Stimulated activated CD4-positive, alpha-beta T cell treated with anti-CD3 and anti-CD28 coated beads, Interleukin-1b, Interleukin-23, amount 100 ng/mL, for 1 hour (primary cell): ENCODE measurements at places on chromosomes 3 and 15.
A peak's percentile ranks its signal among the peaks of the same experiment; 100 is the strongest.

- no peak for DNase-seq
Observed at GRCh38 chr3:1252061-1252430, 159.2 kb downstream of the CNTN6 start.

GRCh38 chr3:178761024-178761423 lies 224.8 kb downstream of the KCNMB2 start:
- DNase-seq = no peak

GRCh38 chr3:133863911-133864310 lies 31.8 kb downstream of the RAB6B start:
- no peak for DNase-seq

DNA sequence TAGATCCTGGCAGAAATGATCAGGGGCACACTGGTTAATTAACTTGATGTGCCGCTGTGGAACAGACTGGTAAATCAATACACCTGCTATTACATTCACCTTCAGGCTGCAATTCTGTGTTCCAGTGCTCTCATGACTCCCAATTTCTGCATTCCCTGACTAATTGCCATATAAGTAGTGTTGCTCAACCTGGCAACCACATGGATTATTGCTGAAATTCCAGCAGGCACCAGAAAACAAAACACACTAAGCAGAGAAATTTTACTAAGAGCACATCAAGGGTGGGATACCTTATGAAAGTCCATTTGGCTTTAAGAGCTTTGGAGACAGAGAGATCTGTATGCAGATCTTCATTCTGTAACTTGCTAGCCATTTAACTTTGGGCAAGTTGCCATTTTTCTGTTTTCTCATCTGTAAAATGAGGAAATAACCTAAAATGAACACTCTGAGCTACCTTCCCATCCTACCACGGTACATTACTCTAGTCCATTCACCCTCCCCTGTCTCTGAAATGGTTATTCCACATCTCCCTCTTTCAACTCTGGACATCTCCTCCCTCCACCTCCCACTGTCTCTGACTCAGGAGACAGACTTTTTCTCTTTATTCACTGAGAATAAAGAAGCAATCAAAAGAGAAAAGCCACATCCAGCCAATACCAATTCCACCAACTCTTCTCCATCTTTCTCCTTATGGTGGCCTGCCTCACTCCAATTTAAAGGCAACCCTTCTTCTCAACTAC lies 54.6 kb downstream of the STAC start:
- no peak for DNase-seq

DNA sequence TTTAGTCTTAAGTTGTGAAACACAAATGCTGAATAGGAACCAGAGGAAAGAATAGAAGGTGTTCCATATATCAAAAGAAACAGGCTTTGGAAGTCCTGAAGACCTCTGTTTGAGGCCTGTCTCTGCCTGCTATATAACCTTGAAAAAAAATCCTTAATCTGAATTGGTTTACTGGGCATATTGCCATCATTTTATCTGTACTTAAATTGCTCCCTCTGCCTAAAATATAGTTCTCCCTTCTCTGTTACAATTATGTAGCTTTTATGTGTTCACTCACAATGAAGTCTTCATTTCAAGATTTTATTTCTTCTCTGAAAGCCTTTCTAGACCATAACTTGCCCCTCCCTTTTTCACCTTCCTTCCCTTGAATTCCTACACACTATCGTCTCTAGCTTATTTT lies 21.2 kb downstream of the ARL13B start:
- DNase-seq = no peak

DNA sequence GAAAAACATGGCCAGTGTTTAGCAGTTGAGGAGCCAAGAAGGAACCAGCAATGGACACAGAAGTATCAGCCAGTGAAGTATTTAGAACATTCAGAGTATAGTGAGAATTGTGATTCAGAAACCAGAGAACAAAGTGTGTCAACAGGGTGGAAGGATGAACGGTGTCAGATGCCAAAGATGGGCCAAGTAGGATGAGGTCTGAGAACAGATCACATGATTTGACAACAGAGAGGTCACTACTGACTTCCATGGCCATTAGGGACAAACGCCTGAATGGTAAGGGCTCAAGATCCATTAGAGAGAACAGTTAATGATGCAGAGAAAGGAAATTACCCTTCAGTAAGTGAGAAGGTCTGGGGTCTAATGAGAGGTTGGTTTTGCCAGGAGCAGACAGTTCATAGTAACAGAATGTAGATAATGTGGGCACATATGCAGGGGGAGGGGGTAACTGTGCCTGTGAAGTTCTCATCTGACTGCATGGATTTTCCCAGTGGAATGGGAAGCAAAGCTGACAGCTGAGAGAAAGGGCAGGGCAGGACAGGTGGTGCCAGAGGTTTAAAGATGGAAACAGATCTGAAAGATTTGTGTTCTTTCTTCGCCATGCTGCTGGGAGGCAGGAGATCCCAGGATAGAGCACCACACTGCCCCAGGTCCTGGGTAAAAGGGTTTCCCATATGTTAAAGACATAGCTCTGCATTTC lies 4.8 kb upstream of the ACAD9 start:
- no peak for DNase-seq

DNA sequence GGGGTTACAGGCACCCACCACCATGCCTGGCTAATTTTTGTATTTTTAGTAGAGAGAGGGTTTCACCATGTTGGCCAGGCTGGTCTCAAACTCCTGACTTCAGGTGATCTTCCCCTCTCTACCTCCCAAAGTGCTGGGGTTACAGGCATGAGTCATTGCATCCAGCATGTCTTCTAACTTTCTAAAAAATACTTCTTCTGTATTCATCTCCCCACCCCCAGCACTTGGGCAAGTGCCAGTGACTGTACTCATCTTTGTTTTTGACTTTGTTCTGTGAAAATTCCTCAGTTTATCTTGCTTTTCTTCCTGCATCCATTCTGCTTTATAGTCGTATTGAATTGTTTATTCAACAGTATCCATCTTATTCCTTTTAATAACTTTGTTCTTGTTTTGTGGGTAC lies 47.6 kb downstream of the ARIH1 start:
- no peak for DNase-seq

GRCh38 chr3:20041197-20041780 lies 1.0 kb downstream of the KAT2B start:
- DNase-seq = peak; percentile 26

- DNase-seq = no peak
Observed at GRCh38 chr3:102712896-102713295, 278.1 kb downstream of the ZPLD1 start.

DNA sequence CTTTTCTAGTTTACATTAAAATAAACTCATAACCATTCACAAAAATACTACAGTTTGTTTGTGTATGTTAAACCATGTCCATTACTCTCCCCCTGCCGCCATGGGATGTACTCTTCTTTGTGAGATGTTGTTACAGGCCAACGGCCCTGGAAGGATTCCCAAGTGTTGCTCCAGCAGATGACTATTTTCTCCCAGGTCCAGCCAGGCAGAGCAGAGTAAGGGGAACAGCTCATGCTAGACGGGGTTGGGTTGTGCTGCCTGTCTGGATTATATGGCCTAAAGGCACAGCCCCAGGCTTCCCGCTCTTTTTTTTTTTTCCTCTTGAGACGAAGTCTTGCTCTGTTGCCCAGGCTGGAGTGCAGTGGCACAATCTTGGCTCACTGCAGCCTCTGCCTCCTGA lies 24.5 kb upstream of the SLCO2A1 start:
- DNase-seq = no peak

- DNase-seq = no peak
Observed at GRCh38 chr3:48219543-48219942, 3.8 kb upstream of the CAMP start.

DNA sequence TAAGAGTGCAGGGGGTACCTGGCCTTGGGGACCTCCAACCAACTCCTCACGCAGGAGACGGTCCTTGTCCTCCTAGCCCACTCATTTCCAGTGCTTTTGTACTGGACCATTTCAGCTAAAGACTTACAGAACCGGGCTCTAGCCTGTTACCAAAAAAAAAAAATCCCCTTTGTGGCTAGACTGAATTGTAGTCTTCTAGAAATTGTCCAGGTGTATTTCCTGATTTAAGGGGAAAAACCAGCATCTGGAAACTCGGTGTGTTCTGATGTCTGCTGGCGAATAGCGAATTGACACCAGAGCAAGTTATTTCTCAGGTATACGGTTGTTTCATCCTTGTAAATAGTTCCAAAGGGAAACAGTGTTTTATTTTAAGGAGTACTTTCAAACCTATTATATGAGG lies 21.1 kb upstream of the MINDY4B start:
- DNase-seq = no peak

DNA sequence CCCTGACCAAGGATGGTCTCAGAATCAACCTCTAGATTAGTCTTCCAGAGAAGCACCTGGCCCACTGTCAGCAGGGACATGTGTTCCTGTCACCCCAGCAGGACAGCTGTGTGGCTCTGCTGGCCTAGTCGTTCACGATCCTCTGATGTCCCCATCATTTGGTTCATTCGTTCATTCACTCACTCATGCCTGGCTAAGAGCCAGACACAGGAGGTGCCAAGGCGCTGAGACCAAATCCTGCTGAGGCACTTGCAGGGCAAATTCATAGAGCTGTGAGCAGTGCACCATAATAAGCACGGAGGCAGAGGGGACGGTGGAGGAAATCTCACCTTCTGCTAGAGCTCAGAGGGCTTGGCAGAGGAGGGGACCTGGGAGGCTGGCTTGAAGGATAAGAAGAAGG lies 49.9 kb upstream of the FGD5 start:
- no peak for DNase-seq

- no peak for DNase-seq
Observed at GRCh38 chr3:98980915-98981596, 79.6 kb upstream of the DCBLD2 start.

DNA sequence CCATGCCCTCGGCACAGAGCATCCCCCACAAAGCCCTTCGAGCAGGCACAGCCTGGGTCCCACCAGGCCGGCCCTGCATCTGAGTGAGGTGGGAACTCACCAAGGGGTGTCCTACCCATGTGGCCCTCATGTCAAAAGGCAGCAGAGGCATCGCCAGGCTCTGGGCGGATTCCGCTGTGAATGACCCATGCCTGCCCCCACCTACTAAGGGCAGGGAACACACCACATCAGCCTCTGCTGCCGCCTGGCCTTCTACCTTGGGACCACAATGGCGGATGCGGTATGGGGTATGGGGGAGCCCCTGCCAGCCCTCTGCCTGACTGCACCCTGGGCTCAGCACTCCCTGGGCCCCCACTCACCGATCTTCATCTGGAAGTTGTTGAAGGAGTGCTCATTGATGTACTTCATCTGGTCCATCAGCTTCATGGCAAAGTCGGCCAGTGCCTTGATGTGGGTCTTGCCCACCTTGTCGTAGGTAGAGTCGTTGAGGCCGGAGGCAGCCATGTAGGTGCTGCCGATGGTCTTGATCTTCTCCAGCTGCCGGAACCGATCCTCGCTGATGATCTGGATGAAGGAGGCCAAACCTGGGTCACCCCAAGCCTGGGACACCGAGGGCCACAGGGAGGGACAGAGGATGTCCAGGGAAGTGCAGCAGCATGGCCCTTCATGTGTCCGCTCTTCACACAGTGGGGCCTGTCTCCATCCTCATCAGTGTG lies 87.8 kb downstream of the SEC22A start:
- DNase-seq = no peak

- DNase-seq = peak; percentile 37
Observed at GRCh38 chr3:128875556-128876120, 3.8 kb upstream of the ACAD9 start.

GRCh38 chr3:71723452-71724170 lies 1.6 kb downstream of the EIF4E3 start:
- DNase-seq = no peak

DNA sequence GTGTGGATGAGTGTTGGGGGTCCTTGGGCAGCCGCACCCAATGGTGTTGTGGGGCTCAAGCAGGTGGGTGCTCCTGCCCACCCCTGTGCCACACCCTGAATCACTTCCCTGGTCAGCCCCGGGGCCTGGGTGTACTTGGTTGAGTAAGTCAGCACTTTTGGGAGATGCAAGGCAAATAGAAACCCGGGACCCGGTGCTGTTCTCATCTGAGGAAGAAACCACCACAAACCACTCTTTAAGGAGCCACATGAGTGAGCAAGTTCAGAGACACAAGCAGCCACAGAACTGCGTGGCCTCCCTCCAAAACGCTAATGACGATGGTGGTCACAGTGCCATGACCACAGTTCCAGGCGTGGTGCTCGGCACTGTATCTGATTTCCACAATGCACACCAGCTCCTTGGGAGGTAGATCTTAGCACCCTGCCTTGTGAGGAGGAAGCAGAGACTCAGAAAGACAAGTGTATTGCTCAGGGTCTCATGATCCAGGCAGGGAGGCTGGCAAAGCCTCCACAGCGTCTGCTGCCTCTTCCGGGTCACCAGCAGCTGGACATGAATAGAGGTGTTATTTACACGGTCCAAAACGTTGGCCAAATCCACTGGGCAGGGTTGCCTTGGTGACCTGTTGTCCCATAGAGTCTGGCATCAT lies 118.2 kb upstream of the ALDH1A3 start:
- DNase-seq = no peak

- no peak for DNase-seq
Observed at GRCh38 chr15:100645671-100646070, 43.3 kb downstream of the ASB7 start.

GRCh38 chr3:135240426-135240825 lies 445.4 kb downstream of the EPHB1 start:
- no peak for DNase-seq

DNA sequence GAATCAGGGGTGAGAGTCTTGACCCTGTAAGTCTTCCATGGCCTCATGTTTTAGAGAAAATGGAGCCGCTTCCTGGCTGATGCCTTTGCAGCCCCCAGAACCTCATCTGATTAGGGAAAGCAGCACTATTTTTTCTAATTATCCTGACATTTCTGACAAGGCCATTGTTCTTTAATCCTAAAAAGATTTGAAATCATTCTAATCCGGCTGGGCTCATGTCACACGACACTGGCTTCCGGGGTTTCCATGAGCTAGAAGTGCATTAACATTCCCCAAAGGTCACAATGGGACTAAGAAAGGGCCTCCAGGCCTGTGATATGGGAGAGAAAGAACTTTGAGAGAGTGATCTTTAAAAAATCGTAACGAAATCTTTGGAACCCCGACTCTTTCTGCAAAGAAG lies 33.1 kb downstream of the RBP2 start:
- DNase-seq = no peak

GRCh38 chr3:108124337-108125152 lies 33.7 kb upstream of the CD47 start:
- DNase-seq = peak; percentile 31

GRCh38 chr3:87367736-87368135 lies 91.4 kb upstream of the POU1F1 start:
- DNase-seq = no peak

DNA sequence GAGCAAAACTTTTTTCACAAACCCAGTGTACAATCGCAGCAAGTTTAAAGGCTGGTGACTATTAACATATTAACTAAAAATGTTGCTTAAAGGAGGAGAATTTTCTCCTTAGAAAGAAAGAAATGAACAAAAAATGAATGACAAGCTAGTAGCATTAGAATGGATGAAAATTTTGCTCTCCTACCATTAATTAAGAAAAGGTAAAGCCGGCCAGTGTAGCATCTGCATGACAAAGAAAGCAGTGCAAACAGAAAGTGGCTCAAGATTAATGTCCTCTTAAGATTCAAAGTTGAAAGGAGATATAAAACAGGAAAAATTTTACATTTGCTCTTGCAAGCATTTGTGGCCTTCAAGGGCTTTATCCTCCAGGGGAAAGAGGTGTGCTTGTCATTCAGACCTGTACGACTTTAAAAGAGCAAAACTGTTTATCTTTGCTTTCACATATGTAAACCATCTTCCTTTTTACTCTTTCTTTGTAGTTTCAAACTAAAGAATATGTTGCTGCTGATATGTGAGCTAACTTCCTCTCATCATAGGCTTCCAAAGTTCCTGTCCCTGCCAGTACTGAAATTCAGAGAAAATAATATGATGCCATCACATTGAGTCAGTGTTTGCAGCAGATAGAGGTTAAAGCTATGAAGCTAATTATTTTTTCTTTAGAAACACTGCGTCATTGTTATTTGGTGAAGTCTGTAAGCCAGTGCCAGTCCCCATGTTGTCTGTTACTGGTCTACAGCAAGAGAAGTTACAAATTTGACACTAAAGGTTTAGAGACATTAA lies 439.1 kb upstream of the GRM7 start:
- DNase-seq = no peak
